ENCODE measurements at places on chromosomes 13 and 19.
A peak's percentile ranks its signal among the peaks of the same experiment; 100 is the strongest.

GRCh38 chr13:89968470-89968869, 1379.0 kb upstream of the MIR17HG start:
- no peaks in the 10 kb centered on the region for H3K36me3 ChIP-seq
- H3K4me3 ChIP-seq: no peak overlapping the region
- no peak overlapping the region for H3K27ac ChIP-seq
- H3K27me3 ChIP-seq: no peaks in the 10 kb centered on the region
- no peak for DNase-seq

- DNase-seq: no peak
- H3K27me3 ChIP-seq: no peaks in the 10 kb centered on the region
- no peaks in the 10 kb centered on the region for H3K36me3 ChIP-seq
- no peak overlapping the region for H3K27ac ChIP-seq
- no peaks in the 10 kb centered on the region for H3K4me1 ChIP-seq
These were observed 564.8 kb upstream of the SLITRK1 start for GRCh38 chr13:84446972-84447639.

DNA sequence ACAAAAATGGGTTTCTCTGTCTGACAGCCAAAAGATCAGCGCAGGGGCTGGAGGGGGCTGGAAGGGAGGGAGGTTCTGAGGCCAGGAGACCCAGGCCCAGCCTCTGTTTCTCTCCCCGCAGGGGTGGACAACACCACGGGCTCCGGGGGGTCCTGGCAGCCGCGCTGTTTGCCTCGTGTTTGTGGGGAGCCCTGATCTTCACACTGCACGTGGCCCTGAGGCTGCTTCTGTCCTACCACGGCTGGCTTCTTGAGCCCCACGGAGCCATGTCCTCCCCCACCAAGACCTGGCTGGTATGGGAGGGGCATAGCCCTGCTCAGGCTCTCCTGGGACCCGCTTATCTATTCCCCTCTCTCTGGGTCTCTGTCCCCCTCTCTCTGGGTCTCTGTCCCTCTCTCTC, 9.6 kb downstream of the CPT1C start:
- no peaks in the 10 kb centered on the region for H3K27me3 ChIP-seq
- no peak for DNase-seq
- H3K4me3 ChIP-seq: no peak overlapping the region
- H3K27ac ChIP-seq: no peak overlapping the region
- H3K4me1 ChIP-seq: no peaks in the 10 kb centered on the region

GRCh38 chr13:46340011-46340410, 47.0 kb downstream of the RUBCNL start:
- H3K36me3 ChIP-seq: no peaks in the 10 kb centered on the region
- H3K27me3 ChIP-seq: no peaks in the 10 kb centered on the region
- H3K4me1 ChIP-seq: no peaks in the 10 kb centered on the region
- no peak overlapping the region for H3K4me3 ChIP-seq
- no peak overlapping the region for H3K27ac ChIP-seq

GRCh38 chr13:62327367-62327766, 911.7 kb upstream of the PCDH20 start:
- H3K4me1 ChIP-seq: peaks cover 2% of the 10 kb centered on the region
- no peaks in the 10 kb centered on the region for H3K27me3 ChIP-seq
- H3K4me3 ChIP-seq: no peak overlapping the region
- peaks cover 14% of the 10 kb centered on the region for H3K36me3 ChIP-seq
- no peak overlapping the region for H3K27ac ChIP-seq
- no peak for DNase-seq

DNA sequence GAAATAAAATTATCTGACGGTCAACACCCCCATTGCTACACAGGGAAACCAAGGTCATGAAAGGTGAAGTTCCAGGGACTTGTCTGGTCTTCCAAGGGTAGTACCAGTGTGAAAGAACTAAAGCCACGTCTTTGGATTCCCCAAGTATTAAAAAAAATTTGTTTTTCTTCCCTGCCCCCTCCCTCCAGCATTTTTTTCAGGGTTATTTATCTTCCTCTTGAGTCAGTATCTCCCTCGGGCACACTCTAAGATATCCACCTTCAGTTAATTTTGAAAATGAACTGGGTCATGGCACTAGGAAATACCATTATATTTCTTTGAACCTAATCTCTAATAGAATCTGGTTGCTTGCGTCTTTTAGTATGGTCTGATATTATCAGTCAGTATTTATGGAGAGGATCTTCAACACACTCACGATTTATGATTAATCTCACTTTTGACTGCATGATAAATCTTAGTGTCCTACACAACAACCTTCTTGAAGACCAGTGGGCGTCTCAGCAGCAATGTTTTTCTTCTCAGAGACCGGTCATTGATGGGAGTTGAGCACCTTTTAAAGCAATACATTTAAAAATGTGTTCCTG, 9.1 kb downstream of the ATP8A2 start:
- H3K27ac ChIP-seq: no peak overlapping the region
- no peak for DNase-seq
- H3K4me3 ChIP-seq: no peak overlapping the region
- H3K36me3 ChIP-seq: no peaks in the 10 kb centered on the region

DNA sequence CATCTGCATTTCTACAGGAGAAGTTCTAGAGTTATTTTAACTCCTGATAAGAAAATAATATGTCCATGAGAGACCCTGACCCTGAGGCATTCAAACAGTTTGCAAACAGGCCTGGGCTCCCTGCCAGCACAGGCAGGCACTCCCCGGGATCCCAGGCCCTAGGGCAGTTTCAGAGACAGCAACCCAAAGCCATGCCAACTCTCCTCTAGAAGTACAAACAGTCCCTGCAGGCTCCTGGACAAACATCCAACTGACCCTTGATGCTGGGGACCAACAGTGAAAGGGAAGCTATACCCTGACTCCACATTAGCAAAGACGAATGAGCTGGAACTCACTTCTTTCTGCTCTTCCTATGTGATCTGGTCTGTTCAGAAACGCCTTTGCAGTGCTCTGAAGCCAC, 44.8 kb downstream of the CCDC70 start:
- H3K27me3 ChIP-seq: no peaks in the 10 kb centered on the region
- no peak overlapping the region for H3K27ac ChIP-seq
- H3K4me3 ChIP-seq: no peak overlapping the region
- H3K36me3 ChIP-seq: no peaks in the 10 kb centered on the region
- peaks cover 5% of the 10 kb centered on the region for H3K4me1 ChIP-seq
- DNase-seq: no peak

- H3K36me3 ChIP-seq: no peaks in the 10 kb centered on the region
- no peak for DNase-seq
- no peaks in the 10 kb centered on the region for H3K27me3 ChIP-seq
- no peak overlapping the region for H3K4me3 ChIP-seq
- H3K4me1 ChIP-seq: peaks cover 17% of the 10 kb centered on the region
These were observed 1.6 kb downstream of the R3HDM4 start for GRCh38 chr19:911197-912033.

DNA sequence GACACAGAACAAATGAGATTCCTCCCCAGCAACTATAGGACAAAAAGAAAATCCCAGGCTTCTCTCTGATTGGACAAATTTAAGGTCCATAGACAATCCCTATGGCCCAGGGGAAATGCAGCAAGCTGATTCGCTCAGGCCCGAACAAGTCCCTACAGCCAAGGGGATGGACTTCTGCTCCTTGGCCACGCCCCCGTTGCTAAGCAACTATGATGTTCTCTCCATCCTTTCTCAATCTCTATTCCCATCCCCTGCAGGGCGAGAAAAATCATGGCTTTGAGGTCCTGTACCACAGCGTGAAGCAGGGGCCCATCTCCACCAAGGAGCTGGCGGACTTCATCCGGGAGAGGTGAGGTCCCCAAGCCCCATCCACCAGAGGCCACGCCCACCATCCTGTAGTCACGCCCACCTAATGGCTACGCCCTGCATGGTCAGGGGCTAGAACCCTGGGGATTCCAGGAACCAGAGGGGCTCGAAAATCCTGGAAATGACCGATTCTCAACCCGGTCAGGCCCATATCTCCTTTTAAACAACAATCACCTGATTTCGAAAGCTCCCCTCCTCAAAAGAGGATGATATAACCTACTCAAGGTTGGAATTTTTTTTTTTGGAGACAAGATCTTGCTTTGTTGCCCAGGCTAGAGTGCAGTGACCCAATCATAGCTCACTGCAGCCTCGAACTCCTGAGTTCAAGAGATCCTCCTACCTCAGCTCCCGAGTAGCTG, 11.4 kb downstream of the FCHO1 start:
- no peak overlapping the region for H3K4me3 ChIP-seq
- peaks cover 19% of the 10 kb centered on the region for H3K4me1 ChIP-seq
- DNase-seq: peak; percentile 86
- no peaks in the 10 kb centered on the region for H3K27me3 ChIP-seq
- no peak overlapping the region for H3K27ac ChIP-seq

GRCh38 chr13:94198681-94199080, 280.8 kb downstream of the DCT start:
- H3K36me3 ChIP-seq: no peaks in the 10 kb centered on the region
- H3K27me3 ChIP-seq: no peaks in the 10 kb centered on the region
- no peak overlapping the region for H3K27ac ChIP-seq
- no peak for DNase-seq
- no peaks in the 10 kb centered on the region for H3K4me1 ChIP-seq
- H3K4me3 ChIP-seq: no peak overlapping the region

- DNase-seq: no peak
- no peaks in the 10 kb centered on the region for H3K4me1 ChIP-seq
- H3K27ac ChIP-seq: no peak overlapping the region
- H3K36me3 ChIP-seq: no peaks in the 10 kb centered on the region
- H3K27me3 ChIP-seq: no peaks in the 10 kb centered on the region
These were observed 585.7 kb upstream of the GPC6 start for GRCh38 chr13:92640936-92641335.

Data from Karpas-422 (cell line).